ENCODE measurements at places on chromosomes 6 and 20. TPM values are rescaled to one million over a fixed set of nuclear protein-coding genes. Genes with fewer than 3 reads are reported as not detected.

GRCh38 chr6:122751326-122751725 is 28.2 kb upstream of the FABP7 start:
- no peak for DNase-seq

DNA sequence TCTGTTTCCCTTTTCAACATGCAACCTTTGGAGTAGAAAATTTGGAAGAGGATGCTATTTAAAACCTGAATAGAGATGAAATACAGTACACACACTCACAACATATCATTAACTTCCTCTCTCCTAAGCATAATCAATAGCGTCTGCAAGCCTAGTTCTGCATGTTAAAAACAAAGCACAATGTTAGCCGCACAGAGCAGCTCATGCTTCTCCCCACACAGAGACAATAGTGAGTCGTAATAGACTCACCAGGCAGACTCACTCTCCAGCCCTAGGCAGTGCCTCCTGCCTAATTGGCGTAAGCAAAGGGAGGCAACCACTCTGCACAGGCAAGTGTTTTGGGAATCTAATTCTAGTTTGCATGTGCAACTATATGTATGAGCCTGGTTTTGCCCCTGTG is 45.8 kb upstream of the ARID1B start:
- DNase-seq, result peak; percentile 16

DNA sequence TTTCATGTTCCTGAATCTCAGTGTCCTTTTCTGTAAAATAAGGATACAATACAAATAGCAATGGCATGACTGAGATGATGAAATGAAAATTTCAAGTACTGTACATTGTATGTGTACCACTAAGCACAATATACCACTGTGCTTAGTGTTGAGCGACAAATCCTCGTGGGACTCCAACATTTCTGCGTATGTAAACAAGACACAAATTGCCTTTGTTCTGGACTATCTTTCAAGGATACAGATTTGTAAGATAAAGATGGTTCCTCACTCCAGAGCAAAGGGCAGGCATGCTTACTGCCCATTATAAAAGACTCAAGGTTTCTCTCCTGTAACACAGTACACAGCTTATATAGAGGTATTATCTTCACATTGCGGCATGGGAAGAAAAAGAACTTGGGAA is 6.0 kb downstream of the RARS2 start:
- DNase-seq, result no peak

GRCh38 chr6:41638935-41639808 is 904 bp downstream of the MDFI start:
- DNase-seq, result peak; percentile 71

- no peak for DNase-seq
These were observed 4.4 kb downstream of the PNLDC1 start for GRCh38 chr6:159804504-159804903.

DNA sequence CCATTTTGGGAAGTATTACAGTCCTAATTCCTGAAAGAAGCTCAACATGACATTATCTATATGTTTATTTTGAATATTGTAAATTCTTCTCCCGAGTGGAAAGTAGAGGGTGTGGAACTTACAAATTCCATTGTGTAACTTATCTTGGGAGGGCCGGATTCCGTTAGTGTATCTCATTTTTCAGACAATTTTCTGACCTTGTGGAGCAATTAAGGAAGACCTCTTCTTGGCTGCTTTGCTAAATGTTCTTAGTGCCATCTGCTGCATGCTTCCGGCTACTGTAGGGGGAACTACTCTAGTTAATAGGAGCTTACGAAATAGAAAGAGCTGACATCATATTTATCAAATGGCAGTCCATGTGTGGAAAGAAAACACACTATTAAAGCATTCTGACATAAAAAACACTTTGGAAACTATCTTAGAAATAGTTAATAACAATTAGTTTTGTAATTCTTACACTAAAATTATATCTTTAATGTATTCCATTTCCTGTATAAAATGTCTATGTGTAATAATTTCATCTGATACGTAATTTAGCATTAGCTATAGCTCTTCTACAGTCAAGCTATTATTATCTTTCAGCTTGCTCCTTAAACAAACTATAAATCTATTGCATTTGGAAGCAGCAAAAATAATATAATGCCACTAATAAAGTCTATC is 41.5 kb upstream of the KCNQ5 start:
- DNase-seq, result peak; percentile 87

GRCh38 chr20:59078231-59078630 is 35.6 kb upstream of the PRELID3B start:
- no peak for DNase-seq

GRCh38 chr6:2204272-2204671 is 41.1 kb downstream of the GMDS start:
- no peak for DNase-seq

- DNase-seq, result peak; percentile 96
These were observed 409.9 kb upstream of the MARCKS start for GRCh38 chr6:113447088-113447831.

DNA sequence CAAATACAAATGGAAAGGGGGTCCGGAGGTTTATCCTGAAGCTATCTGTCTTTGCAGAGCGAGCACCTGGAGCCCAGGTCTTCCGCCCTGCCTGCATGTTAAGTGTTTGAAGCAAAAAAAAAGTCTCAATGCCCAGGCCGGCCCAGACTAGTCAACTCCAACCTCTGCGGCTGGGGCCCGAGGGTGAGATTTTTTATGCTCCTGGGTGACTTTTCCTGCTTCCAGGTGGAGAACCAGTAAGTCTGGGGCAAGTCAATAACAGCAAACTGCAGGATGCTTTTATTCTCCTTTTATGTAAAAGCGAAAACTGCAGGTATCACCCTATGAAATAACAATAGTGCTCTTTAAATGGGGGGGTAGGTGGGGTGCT is 2.0 kb upstream of the ZBP1 start:
- DNase-seq, result no peak

RBPJL gene
- not detected for total RNA-seq

PDSS2 gene
- 12.1 TPM for total RNA-seq

C6orf58 gene
- total RNA-seq, result not detected

GSTA2 gene
- total RNA-seq, result not detected

KIF16B gene
- 9.8 TPM for total RNA-seq

IDH3B gene
- total RNA-seq, result 77.0 TPM
